ENCODE measurements at places on chromosomes 12 and 14.
A peak's percentile ranks its signal among the peaks of the same experiment; 100 is the strongest.

GRCh38 chr14:89125216-89125615 is 291.8 kb downstream of the FOXN3 start:
- H3K27ac ChIP-seq, result no peak overlapping the region
- DNase-seq, result no peak
- H3K36me3 ChIP-seq, result no peaks in the 10 kb centered on the region
- no peaks in the 10 kb centered on the region for H3K4me1 ChIP-seq
- no peak overlapping the region for H3K4me3 ChIP-seq
- H3K27me3 ChIP-seq, result no peaks in the 10 kb centered on the region

GRCh38 chr12:19613051-19613535 is 173.8 kb downstream of the AEBP2 start:
- peaks cover 4% of the 10 kb centered on the region for H3K4me1 ChIP-seq
- no peak overlapping the region for H3K4me3 ChIP-seq
- DNase-seq, result no peak
- no peaks in the 10 kb centered on the region for H3K27me3 ChIP-seq

GRCh38 chr14:62689733-62690132 is 355.5 kb downstream of the KCNH5 start:
- H3K4me1 ChIP-seq, result no peaks in the 10 kb centered on the region
- H3K27ac ChIP-seq, result no peak overlapping the region
- no peaks in the 10 kb centered on the region for H3K36me3 ChIP-seq
- H3K27me3 ChIP-seq, result no peaks in the 10 kb centered on the region
- no peak overlapping the region for H3K4me3 ChIP-seq

DNA sequence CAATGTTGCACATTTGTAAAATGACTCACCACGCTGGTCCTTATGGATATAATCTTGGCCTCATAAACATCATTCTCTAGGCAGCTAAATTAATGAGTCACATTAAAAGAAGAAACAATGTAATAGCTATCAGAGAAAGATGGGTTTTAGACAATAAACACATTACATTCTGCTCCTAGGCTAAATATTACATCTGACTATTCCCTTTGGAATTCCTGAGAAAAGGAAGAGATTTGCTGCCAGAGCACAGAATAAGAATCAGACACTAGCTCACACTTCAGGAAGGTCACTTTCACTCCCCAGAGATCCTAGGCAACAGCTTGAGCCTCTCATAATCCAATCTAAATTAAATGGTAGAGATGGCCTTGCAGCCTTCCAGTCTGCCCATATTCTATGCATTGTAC is 218.2 kb downstream of the PTPRO start:
- H3K36me3 ChIP-seq, result peaks cover 4% of the 10 kb centered on the region
- no peak for DNase-seq
- H3K27ac ChIP-seq, result no peak overlapping the region

- H3K36me3 ChIP-seq, result peaks cover 8% of the 10 kb centered on the region
- peaks cover 10% of the 10 kb centered on the region for H3K4me1 ChIP-seq
- no peaks in the 10 kb centered on the region for H3K27me3 ChIP-seq
- H3K27ac ChIP-seq, result no peak overlapping the region
Observed at GRCh38 chr14:99023371-99023770, 248.6 kb downstream of the BCL11B start.

DNA sequence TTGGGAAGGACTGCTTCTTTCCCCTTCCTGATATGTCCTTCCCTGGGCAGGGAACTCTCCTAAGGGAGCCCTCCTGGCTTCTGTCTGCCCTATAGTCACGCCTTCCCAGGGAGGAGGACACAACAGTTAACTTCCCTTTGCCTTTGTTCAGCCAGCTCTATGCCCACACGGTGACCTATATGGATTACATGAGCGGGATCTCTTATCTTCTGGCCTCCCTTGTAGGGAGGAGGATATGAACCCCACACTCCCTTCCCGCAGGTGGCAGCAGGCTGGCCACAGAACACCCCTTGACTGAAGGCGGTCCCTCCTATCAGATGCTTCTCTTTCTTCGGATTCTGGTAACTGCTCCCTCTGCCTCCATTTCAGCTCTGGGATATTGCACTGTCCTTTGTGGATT is 135.6 kb upstream of the MAX start:
- H3K27me3 ChIP-seq, result peaks cover 4% of the 10 kb centered on the region
- peaks cover 5% of the 10 kb centered on the region for H3K4me1 ChIP-seq
- H3K27ac ChIP-seq, result no peak overlapping the region
- no peak overlapping the region for H3K4me3 ChIP-seq
- H3K36me3 ChIP-seq, result no peaks in the 10 kb centered on the region
- DNase-seq, result no peak

- H3K27ac ChIP-seq, result no peak overlapping the region
- no peaks in the 10 kb centered on the region for H3K27me3 ChIP-seq
- no peak for DNase-seq
- H3K4me3 ChIP-seq, result no peak overlapping the region
- peaks cover 2% of the 10 kb centered on the region for H3K36me3 ChIP-seq
- H3K4me1 ChIP-seq, result no peaks in the 10 kb centered on the region
Observed at GRCh38 chr12:46492471-46493085, 120.0 kb upstream of the SLC38A2 start.

DNA sequence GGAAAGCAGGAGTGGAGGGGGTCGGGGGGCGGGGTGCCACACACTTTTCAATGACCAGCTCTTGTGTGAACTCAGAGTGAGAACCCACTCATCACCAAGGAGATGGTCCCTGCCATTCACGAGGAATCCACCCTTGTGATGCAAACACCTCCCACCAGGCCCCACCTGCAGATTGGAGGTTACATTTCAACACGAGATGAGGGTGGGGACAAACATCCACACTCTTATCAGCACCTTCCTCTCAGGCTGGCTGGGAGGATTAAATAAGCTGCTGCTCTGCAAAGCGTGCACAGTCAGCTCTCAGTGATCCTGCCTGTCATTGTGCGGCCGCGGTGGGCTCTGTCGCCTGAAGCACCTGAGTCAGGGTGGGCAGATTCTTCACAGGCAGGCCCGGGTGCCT is 39.7 kb downstream of the AACS start:
- no peak for DNase-seq
- H3K4me1 ChIP-seq, result no peaks in the 10 kb centered on the region
- H3K4me3 ChIP-seq, result no peak overlapping the region

DNA sequence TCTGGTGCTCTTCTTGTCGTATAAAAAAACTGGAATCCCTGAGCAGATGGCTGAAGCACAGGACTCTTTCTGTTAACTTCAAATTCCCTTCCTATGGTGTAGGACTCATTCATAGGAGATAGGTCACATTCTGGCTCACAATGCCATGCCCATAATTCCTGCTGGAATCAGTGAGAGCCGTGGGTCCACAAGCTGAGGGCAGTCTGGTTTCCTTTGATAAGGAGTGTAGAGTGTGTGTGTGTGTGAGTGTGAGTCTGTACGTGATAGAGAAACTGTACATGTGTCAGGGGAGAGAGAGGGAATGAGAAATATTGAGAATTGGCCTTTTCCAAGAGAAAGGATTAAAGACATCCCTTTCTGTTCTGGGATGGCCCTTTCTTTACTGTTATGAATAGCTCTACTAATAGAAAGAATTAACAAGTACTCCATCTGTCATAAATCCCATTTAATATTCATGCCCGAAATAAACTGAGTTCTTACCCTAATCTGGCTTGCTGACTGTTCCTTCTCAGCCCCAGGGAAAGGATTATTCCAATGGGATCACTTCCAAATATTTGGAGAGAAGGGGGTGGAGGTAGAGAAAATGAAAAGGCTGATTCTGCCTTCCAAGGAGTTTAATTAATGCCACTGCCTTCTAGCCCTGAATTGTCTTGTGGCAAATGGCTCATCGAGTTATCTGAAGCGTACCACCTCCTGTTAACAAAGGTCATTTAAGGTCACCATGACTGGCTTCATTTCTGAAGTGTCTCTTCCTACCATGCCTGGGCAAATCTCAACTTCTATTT is 79.0 kb downstream of the TMX1 start:
- no peaks in the 10 kb centered on the region for H3K36me3 ChIP-seq
- H3K27ac ChIP-seq, result no peak overlapping the region
- no peak overlapping the region for H3K4me3 ChIP-seq
- H3K4me1 ChIP-seq, result no peaks in the 10 kb centered on the region
- peaks cover 4% of the 10 kb centered on the region for H3K27me3 ChIP-seq

- no peaks in the 10 kb centered on the region for H3K4me1 ChIP-seq
- no peak overlapping the region for H3K27ac ChIP-seq
- DNase-seq, result no peak
Observed at GRCh38 chr14:62776300-62776699, 269.0 kb downstream of the KCNH5 start.

- H3K4me3 ChIP-seq, result no peak overlapping the region
- H3K36me3 ChIP-seq, result no peaks in the 10 kb centered on the region
- peaks cover 4% of the 10 kb centered on the region for H3K27me3 ChIP-seq
Observed at GRCh38 chr12:15152868-15153267, 68.3 kb downstream of the RERG start.

DNA sequence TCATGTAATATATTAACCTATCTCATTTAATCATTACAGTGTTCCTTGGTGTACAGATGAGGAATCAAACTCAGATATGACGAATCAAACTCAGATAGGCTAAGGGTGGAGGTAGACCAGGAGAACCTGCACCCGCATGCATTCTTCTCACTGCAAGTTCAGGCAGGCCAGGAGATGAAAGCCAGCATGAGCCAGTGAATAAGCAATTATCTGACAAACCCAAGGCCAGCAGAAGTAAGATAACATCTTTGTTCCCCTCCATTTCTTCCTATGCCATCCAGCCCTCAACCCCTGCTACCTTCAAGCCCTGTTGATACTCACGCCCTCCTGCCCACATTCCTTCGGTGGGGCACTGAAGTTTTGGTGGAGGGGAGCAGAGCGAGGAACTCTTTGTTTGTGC is 152.2 kb downstream of the ETV6 start:
- H3K27me3 ChIP-seq, result no peaks in the 10 kb centered on the region
- no peak overlapping the region for H3K27ac ChIP-seq
- DNase-seq, result no peak
- peaks cover 34% of the 10 kb centered on the region for H3K4me1 ChIP-seq

GRCh38 chr14:50773632-50774541 is 57.1 kb downstream of the NIN start:
- H3K4me1 ChIP-seq, result peaks cover 16% of the 10 kb centered on the region
- DNase-seq, result peak; percentile 29
- H3K27me3 ChIP-seq, result no peaks in the 10 kb centered on the region
- H3K36me3 ChIP-seq, result peaks cover 51% of the 10 kb centered on the region
- H3K27ac ChIP-seq, result no peak overlapping the region

DNA sequence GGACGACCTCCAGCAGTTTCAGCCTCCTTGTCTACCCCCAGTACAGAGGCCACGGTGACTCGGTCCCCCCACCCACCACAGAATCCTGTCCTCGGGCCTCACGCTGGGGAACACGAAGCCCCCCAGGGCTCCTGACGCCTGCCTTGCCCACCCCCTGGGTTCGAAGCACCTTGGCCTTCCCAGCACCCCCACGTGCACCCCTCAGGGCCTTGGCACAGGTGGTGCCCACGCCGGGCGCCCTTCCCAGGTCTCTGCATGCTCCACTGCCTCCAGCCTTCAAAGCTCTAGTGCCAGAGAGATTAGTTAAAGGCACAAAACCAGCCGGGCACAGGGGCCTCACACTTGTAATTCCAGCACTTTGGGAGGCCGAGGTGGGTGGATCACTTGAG is 61.8 kb downstream of the NOC4L start:
- DNase-seq, result no peak
- H3K27me3 ChIP-seq, result peaks cover 16% of the 10 kb centered on the region
- no peak overlapping the region for H3K27ac ChIP-seq
- no peaks in the 10 kb centered on the region for H3K36me3 ChIP-seq
- no peaks in the 10 kb centered on the region for H3K4me1 ChIP-seq

DNA sequence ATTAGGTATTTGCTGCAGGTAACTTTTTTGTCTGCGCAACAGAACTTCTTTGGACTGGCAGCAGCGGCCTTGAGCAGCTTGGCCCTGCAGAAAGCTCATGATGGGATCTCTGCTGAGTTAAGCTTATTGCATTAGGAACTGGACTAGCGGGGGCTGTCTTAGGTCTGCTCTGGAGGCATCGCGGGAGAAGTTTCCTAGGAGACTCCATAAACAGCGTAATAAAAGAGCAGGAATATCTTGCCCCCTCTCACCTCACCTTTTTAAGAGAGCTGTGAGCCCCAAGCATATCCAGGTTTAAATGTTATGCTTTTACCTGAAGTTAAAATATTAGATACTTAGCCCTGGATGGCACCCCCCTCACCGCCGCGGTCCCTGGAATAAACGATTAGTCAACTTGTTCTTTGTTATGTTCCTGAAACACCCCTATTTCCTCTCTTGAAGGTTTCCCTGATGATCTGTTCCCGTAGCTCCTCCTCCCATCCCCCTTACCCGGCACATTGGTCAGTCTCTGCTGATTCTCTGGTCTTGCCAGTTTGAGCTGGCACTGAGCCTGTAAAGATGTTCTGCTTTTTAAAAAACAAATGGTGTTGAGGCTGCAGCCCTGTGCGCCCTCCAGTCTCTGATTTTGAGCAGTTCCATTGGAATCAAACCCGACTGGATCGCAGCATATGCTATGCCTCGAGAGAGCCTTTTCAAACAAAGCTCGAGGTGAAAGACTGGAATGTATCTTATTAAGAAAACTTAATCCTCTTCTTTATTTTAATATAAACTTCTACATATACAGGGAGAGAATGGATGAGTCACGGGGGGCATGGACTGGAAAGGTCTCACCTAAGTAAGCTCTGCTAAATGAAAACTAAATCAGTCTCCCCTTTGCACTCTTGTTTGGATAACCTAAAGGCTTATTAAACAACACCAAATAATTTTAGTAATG is 1.9 kb downstream of the MLXIP start:
- peaks cover 56% of the 10 kb centered on the region for H3K4me1 ChIP-seq
- H3K4me3 ChIP-seq, result peak overlapping the region; percentile 91
- no peak for DNase-seq

GRCh38 chr12:80226576-80226975 is 127.2 kb downstream of the OTOGL start:
- H3K4me3 ChIP-seq, result no peak overlapping the region
- no peaks in the 10 kb centered on the region for H3K36me3 ChIP-seq
- DNase-seq, result no peak
- peaks cover 7% of the 10 kb centered on the region for H3K4me1 ChIP-seq
- peaks cover 13% of the 10 kb centered on the region for H3K27me3 ChIP-seq

DNA sequence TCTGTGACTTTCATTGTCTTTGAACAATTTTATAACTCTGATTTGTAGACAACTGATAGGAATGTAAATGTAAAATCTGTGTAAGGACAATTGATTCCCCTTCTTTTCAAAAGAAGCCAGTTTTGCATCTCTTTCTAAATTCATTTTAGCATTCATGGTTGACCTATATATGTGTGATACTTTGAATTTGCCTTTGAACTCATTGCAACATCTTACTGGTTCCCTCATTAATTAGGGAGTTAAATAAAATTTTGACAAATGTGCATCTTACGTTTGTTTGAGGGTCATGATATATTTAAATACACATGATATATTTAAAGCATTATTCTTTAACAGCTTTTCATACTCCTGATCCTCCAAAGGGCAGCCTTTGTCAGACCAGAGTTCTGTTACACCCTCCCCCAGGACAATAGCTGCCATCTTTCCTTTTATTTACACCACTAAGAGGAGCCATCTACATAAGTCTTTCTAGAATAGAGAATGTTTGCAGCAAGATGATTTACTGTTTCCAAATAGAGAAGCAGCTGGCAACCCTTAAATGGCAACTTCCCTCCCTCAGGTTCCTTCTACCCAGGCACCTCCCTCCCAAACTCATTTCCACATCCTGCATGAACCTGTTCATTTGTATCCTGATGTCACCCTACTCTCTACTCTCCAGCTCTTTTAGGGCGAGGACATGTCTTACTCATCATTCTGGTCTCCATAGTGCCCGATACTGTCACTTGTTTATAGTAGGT is 40.2 kb upstream of the APPL2 start:
- no peak for DNase-seq
- H3K36me3 ChIP-seq, result peaks cover 2% of the 10 kb centered on the region
- peaks cover 4% of the 10 kb centered on the region for H3K4me1 ChIP-seq
- H3K4me3 ChIP-seq, result no peak overlapping the region
- H3K27me3 ChIP-seq, result peaks cover 3% of the 10 kb centered on the region
